ENCODE measurements at places on chromosomes 3 and 15. TPM values are rescaled to one million over a fixed set of nuclear protein-coding genes. Genes with fewer than 3 reads are reported as not detected.

Gene ZNF502
- 2.2 TPM for total RNA-seq

Gene HAUS2
- 21.8 TPM for total RNA-seq

Gene MORC1
- 0.02 TPM for total RNA-seq

Gene RGMA
- total RNA-seq, result 0.21 TPM

Gene CPN2
- not detected for total RNA-seq

Gene ILDR1
- not detected for total RNA-seq

Gene CCDC13
- total RNA-seq, result 0.61 TPM

Gene PLSCR5
- not detected for total RNA-seq

Gene XXYLT1
- total RNA-seq, result 11.4 TPM

Gene RLBP1
- not detected for total RNA-seq

Gene ARIH2
- total RNA-seq, result 56.6 TPM

Gene TPRG1
- total RNA-seq, result 0.16 TPM

Gene LRRIQ4
- not detected for total RNA-seq

Gene SLC6A1
- 0.07 TPM for total RNA-seq

Gene RASGRF1
- 0.19 TPM for total RNA-seq

Gene SECISBP2L
- total RNA-seq, result 8.9 TPM

Gene OR4M2
- not detected for total RNA-seq

Gene RBM15B
- 20.4 TPM for total RNA-seq

Gene BCL2A1
- 17.9 TPM for total RNA-seq

Gene ZNF860
- total RNA-seq, result 1.4 TPM

Gene CHL1
- total RNA-seq, result not detected

Gene SLC9C1
- total RNA-seq, result not detected

Gene TMC3
- total RNA-seq, result not detected

Gene EFHB
- total RNA-seq, result 1.5 TPM

Gene TMEM89
- total RNA-seq, result not detected

Gene JAGN1
- 85.1 TPM for total RNA-seq

Gene PLOD2
- total RNA-seq, result 118 TPM

Gene SERPINI2
- not detected for total RNA-seq

Gene TRPC1
- 4.7 TPM for total RNA-seq

Gene CMTM8
- 12.8 TPM for total RNA-seq

Gene BFSP2
- not detected for total RNA-seq

Gene SLC51A
- not detected for total RNA-seq

Gene ROPN1
- not detected for total RNA-seq

Gene CLDND1
- total RNA-seq, result 59.6 TPM

Gene SSUH2
- 1.2 TPM for total RNA-seq

Gene TJP1
- total RNA-seq, result 78.9 TPM

Gene GOLGA8G
- total RNA-seq, result not detected

Gene STRIT1
- not detected for total RNA-seq

Gene GLDN
- not detected for total RNA-seq

Gene KCNAB1
- total RNA-seq, result not detected

Gene XIRP1
- 0.25 TPM for total RNA-seq

Gene ZNF620
- total RNA-seq, result 2.0 TPM

Measured in A549 treated with dexamethasone at 1 μM for 4 hours (cell line).